ENCODE measurements at places on chromosomes 12 and 14.
A peak's percentile ranks its signal among the peaks of the same experiment; 100 is the strongest.

DNA sequence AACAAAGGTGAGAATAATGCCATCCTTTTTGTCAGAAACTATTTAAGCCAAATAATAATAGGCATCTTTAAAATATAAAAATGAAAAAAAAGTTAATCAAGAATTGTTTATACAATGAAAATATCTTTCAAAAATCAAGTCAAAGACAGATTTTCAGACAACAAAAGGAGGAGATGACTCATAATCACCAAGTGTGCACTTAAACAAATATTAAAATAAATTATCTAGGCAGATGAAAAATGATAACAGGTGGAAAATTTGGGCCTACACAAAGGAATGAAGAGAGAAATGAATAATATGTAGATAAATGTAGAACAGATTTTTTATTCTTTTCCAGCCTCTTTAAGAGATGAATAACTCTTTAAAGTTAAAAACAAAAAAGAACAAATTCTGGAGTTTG, 250.0 kb upstream of the PLEKHG7 start:
- no peak for DNase-seq

DNA sequence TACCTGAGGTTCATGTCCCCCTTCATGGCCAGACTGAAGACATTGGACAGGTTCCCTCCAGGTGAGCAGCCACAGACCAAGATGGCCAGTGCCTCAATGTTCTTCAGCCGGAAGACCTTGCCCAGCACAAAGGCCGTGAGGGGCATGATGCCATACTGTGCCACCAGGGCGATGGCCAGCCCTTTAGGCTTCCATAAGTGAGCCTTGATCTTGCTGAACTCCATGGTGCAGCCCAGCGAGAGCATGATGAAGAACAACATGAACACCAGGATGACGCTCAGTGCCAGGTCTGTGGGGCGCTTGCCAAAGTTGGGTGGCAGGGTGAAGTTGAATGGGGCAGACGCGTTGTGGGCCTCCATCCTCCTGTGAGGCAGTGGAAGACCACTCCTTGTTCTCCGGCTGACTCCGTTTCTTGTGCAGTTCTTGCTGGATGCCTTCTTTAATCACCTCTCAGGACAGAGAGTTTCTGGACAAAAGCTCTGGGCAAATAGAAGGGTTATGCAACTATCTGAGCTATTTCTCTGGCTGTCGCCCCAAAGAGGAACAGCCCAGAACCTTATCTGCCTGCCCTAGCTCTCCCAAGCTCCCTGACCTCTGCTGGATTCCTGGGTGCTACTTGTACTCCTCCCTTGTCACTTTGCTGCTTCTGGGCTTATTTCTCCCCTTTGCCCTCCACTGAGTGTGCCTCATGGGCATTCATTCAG, at the start of gene SLC10A1:
Gene SLC10A1 (minus strand): TSS at position 445 of the 704 bp plus-strand sequence. CDS start 86 bp downstream, at position 359.
- DNase-seq: no peak

DNA sequence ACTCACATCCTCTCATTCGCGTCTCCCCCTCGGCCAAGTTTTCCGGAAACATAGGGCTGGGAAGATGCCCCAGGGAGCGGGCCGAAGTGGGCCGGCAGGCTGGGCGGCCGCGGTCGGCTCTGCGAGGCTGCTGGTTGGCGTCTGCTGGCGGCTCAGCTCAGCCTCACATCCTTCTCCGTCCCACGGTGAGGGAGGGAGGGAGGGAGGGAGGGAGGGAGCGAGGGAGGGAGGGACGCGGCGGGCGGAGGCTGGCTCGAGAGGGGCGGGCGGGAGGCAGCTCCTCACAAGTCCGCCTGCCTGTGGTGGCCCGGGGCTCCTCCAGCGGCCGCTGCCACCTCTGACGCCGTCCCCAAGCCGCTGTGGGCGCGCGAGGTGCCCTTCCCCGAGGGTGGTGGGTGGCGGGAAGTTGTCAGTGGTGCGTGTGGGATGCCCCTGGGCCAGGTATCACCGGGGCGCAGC, 93.8 kb downstream of the RFLNA start:
- peak; percentile 65 for DNase-seq

DNA sequence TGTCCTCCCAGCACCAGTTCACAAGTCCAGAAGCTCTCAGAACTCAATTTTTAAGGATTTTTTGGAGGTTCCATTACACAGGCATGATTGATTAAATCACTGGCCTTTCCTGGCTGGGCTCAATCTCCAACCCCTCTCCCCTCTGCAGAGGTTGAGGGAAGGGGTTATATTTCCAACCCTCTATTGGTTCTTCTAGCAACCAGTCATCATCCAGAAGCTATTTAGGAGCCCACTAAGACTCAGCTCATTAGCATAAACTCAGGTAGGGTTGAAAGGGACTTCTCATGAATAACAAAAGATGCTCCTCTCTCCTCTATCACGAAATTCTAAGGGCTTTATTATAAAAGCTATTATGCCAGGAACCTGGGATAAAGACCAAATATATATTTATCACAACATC, 41.5 kb downstream of the SPPL3 start:
- no peak for DNase-seq

DNA sequence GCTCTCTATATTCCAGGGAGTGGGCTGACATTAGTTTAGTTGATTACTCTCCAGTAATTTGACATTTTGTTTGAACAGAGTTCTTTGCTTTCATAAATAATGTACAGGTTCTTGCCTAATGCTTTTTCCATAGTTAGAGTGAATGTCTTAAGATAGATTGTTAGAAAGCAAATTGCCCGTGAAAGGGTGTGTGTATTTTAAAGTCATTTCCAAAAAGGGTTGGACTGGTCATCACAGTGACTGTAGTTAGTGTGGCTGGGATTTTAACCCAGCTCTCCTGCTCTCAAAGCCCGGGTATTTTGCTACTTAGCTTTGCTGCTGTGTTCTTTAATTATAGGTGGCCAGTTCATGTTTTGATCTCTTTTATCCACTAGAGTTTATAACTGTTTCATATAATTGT, 74.2 kb downstream of the DNAH10 start:
- no peak for DNase-seq

DNA sequence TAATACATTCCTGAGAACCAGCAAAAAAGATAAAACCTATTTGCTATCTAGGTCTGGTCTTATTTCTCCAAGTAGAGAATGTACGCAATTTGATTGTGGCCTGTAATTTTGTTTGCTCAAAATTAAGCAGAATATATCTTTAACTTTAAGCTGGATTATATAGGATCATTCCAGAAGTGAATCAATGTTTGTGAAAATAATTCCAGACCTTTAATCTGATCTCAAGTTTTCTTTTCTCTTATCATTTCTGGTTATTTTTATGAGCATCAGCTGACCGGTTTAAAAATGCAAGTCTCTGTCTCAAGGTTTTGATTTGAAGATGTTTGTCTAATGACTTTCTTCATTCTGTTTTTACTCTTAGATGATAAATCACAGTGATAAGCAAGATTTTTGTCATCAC, 997.9 kb upstream of the FLRT2 start:
- no peak for DNase-seq

DNA sequence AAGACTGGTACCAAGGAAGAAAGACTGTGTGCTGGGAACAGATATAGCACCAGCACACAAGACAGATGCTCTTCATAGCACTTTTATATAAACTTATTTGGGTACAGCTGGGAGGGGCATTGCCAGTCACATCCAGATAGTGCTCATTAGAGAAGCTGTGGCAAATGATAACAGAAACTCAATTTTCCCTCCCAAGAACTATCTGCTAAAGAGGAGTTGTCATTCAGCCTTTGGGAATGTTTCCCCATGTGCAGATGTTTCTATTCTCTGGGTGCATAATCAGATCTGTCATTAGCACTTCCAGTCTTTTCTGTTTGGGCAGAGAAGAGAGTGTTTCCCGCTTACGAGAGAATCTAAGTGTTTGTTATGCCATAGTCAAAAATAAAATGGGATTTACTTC, 714.9 kb upstream of the MDGA2 start:
- DNase-seq: no peak

DNA sequence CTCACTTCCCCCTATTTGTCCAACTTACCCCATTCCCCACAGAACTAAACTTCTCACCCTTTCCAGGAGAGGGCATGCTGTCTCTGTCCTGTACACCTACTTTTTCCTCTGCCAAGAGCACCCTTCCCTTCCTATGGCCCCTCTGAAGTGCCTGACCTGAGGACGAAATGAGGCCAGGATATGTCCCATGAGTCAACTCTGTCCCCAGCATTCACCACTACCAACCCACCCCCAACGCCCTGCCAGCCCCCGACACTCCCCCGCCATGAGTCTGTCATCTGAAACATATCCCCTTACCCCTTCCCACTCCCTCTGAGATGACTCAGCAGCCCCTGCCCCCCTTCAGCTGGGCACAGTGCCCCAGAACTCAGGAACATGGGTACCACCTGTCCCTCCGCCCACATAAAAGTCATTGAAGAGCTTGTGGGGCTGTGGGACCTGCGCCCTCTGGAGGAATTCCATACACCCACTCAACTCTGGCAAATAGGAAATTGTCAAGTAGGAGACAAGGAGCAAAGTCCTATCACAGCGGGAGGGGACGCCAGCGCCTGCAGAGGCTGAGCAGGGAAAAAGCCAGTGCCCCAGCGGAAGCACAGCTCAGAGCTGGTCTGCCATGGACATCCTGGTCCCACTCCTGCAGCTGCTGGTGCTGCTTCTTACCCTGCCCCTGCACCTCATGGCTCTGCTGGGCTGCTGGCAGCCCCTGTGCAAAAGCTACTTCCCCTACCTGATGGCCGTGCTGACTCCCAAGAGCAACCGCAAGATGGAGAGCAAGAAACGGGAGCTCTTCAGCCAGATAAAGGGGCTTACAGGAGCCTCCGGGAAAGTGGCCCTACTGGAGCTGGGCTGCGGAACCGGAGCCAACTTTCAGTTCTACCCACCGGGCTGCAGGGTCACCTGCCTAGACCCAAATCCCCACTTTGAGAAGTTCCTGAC, 26.3 kb downstream of the ITGA7 start:
- no peak for DNase-seq

DNA sequence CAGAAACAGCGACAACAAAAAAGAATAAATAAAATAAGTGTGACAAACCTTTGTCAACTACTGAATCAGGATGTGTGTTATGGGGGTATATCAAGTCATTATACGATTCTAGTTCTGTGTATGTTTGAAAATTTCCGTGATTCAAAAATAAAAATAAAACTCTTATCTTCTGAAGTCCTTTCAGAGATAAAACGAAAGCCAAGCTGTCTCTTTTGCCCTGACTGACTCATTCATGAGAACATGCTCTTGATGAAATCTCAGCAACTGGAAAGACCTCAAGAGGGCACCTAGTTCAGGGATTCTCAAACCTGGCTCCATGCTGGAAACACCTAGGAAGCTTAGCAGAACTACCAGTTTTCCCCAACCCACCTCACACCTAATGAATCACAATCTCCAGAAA, 9.2 kb downstream of the FOXN3 start:
- DNase-seq: no peak

DNA sequence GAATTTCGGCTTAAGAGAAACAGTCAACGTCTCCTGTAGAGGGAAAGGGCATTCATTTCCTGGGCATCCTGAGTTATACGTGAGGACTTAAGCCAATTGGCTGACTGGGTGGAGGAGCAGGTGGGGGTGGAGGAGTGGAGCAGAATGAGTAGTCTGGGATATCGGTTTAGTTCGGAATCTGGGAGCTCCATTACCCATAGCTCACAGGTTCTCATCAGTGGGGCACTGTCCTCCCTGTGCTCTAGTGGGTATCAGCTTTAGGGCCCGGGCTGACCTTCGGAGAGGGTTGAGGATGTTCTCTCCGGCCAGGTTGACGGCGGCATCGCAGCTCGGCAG, 704 bp downstream of the SDR39U1 start:
- DNase-seq: no peak

DNA sequence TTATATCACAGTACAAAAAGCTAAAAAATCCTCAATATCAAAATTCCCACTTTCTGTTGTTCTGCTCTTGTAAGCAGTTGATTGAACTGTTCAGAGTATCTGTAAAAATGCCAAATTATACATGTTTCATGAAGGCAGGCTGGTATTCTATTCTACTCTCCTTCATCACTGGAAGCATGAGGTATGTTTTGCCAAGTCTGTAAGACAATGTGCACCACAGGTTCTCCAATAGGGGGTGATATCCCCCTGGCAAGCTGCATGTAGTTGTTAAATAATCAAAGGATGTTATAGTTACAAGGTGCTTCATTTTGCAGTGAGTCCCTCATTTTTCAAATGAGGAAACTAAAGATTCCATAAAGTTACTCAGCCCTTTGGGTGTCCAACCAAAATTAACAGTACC, 15.1 kb upstream of the NEK9 start:
- DNase-seq: no peak

- DNase-seq: no peak
These were observed 588 bp upstream of the GRIN2B start for GRCh38 chr12:13981990-13982389.

DNA sequence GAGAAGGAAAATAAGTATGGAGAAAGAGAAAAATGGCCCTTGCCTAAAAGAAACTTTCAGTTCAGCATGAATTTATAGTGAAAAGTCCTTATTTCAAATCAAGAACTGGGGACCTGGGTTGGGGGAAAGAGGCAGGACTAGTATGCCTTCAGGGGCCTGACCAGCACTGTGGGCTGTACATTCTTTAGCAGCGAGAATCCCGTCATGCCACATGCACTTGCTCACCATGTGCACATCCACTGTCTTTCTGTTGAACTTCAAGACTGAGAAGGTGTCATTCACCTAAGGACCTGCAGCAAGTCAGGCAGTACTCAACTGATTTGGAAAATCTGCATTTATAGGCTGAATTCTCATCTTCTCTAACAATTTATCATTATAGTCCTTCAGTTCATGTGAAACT, 50.2 kb downstream of the RAB35 start:
- no peak for DNase-seq

- DNase-seq: no peak
These were observed 136.3 kb upstream of the PZP start for GRCh38 chr12:9344541-9344940.

DNA sequence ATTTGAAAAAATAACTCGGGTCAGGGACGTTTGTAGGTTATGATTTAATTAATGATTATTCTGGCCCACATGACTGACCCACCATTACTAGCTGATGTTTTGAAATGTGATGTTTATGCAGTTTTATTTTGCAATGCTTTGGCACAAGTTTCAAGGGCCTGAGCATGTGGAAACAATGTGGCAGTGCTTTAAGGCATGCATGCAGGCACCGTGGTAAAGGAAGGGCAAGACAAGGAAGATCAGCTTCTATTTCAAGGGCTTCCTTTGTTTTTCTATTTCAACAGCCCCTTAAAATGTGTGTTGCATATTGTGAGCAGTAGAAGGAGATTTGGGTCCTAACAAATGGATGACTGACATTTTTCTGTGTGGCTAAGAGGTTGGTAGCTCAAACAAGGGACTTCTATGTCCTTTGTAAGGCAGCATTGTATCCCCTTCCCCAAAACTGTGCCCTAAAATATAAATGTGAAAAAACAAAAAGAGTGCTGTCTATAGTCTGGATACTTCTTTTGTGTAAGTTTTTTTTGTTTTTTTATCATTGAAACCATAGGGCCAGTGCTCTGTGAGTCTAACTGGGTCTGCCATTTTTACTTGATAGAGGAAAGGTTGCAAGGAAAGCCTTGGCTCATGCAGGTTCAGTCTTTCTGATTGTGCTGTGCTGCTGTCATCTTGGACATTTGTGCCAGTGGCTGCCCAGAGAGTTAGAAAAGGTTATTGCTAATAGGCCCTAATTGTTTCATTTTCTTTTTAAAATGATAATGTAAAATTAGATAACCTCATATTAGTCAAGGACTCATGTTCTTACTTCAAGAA, 103.5 kb downstream of the FGD4 start:
- DNase-seq: no peak

GRCh38 chr12:42812086-42812485, 222.5 kb upstream of the PRICKLE1 start:
- DNase-seq: no peak
